ENCODE measurements at places on chromosomes 2 and 18.

GRCh38 chr2:149064856-149065630, 26.5 kb downstream of the LYPD6B start:
- no peak for DNase-seq

DNA sequence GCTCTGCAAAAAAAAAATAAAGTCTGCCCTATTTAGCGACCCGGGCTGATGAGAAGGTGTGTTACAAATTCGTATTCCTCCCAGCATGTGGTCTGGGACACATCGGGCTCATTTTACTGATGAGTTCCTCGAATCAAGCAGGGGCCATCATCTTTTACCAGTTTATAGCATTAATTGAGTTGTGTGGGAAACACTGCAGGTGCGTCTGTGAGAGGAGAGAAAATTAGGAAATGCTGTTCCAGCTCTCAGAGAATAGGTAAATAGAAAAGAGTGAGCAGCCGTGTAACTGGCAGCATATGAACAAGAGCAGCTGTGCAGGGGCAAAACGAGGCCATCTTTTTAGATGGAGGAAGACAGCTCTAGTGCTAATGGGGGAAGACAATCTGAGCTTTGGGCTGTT, 216.7 kb downstream of the SETBP1 start:
- DNase-seq, result no peak

DNA sequence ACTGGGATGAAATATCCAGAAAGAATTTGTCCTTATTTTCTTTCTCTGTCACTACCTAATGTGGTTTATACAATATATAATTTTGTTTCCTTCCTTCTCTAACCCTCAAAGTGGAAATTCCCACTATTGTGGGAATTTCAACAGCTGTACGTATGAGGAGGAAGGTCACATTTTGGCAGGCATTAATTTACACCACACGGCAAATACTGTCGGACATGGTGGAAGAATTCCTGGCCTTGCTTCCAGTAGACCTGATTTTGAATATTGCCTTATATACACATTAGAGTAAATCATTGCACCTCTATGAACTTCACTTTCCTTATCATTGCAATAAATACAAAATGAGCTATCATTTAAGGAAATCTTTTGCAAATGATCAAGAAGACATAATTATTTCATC, 358.1 kb upstream of the ETAA1 start:
- no peak for DNase-seq

DNA sequence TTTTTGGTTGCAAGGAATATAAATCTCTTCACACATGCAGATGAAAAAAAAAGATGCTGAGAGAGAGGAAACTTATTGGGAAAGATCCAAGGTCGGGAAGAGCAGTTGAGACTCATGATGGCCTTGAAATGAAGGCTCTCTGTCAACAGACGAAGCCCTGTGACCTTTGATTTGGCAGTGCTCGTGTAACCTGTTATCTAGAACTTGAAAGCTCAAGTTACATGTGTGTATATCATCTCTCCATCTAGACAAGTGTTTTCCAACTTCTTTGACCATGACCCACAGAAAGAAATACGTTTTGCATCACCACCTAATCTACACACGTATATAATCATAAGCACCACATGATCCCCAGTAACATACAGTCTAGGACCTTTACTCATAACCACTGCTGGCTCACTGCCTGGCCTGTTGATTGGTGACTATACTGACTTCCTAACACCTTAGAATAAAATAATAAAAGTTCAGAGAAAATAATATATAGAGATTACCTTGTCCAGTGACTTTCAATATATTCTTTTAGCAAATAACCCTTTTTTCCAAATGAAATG, 319.0 kb upstream of the PKDCC start:
- DNase-seq, result no peak

DNA sequence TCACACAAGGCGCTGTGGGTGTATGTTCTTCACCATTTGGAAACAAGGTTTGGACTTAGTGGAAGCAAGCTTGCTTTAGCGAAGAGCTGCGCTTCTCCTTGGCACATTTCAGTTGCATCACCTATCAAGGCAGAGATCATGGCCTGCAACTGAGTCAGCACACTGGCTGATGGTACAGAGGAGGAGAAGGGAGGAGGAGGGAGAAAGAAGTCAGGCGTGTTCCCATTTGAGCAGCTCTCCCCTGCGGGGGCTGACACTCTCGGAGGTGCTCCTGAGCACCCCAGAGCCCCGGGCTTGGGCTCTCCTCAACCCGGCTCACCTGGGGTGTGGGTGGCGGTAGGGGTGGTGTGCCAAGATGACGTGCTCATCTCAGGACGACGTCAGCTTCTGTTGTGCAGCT, 6.0 kb upstream of the SERPINB5 start:
- DNase-seq, result no peak

DNA sequence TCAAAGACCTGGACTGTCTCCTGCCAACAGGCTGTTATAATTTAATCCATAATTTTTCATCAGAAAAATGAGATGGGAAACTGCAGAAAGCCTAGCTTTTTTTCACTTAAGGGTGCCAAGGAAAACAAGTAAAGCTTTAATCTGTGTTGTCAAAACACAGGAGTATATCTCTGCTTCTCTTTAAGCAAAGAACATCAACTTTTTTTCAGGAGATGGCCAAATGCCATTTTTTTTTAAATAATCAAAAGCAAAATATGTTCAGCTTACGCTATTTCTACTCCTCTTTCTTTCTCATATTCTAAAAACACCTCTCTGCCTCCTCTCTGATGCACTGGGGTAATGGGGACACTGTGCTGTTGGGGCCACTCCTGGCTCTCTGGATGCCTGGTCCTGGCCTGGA, 73.1 kb upstream of the NXPH2 start:
- no peak for DNase-seq

- DNase-seq, result no peak
These were observed 5.7 kb downstream of the C2orf80 start for GRCh38 chr2:208183972-208184705.

- DNase-seq, result no peak
These were observed 24.4 kb downstream of the LBH start for GRCh38 chr2:30255466-30256408.

GRCh38 chr2:68741805-68742306, 7.2 kb downstream of the ARHGAP25 start:
- DNase-seq, result no peak

GRCh38 chr2:71226096-71226964, 573 bp downstream of the PAIP2B start:
- no peak for DNase-seq

DNA sequence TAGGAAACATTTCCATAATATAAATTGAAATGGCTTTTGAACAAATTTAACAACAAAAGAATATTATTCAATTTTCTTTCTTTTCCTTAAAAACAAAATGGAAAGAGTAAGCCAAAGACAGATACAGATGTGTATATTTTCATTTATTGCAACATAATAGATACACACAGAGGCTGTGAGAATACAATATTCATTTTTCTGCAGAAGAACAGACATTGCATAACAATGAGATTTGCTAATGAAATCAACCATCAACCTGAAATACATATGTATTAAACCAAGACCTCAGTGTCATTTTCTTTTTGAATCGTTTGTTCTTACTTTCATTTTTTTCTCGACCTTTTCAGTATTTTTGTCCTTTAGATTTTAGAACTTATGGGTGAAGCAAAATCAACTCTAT, 95.1 kb downstream of the BAZ2B start:
- DNase-seq, result no peak

GRCh38 chr18:33901894-33902512, 322.7 kb downstream of the NOL4 start:
- DNase-seq, result no peak

DNA sequence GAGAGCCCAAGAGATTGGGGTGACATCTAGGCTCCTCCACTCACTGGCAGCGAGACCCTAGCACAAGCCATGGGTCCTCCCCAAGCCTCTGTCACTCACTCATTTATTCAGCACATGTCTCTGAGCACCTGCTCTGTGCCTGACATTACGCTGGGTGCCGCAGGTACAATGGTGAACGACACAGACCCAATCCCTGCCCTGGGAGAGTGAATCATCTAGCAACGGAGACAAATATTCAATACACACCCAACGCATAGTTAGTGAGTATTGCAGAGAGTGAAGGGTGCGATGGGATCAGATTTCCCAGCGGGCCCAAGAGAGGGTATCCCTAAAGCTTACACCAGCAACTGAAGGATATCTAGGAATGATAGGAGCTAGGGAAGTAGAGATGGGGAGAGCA, 45.5 kb downstream of the ZFP36L2 start:
- DNase-seq, result no peak

DNA sequence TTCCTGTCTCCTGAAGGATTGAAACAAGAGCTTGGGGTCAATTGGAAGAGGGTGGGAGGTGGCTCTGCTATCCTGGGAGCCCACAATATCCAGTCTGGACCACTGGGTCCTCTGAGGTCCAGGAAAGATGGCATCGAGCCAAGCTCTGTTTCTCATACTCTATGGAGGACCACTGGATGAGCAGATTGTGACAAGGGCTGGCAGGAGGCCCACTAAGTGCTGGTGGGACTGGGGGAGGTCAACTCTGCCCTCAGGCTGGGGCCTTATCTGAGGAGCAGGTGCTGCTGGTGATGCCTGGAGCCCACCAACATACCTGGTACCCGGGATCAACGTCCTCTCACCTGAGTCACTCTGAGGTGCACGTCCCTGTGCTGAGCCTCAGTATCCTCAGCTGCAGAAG, 142.4 kb downstream of the NDUFA10 start:
- no peak for DNase-seq

DNA sequence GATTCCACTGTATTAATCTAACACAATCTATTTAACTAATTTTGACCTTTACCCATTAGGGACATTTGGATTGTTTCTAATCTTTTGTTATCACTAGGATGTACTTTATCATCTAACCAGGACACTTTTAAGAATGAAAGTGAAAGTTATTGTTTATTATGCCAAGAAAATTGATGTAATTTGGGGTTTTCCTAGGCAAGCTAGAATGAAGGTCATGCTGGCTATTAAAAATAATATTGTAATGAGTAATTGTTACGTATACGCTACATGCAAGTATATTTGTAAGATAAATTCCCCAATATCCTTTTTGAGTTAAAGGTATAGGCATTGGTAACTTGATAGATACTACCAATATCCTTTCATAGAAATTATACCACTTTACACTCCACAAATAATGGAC, 74.6 kb downstream of the COL5A2 start:
- DNase-seq, result no peak

All from anterior cingulate cortex (tissue), 58 donors.